ENCODE measurements at places on chromosomes 12 and 14.

DNA sequence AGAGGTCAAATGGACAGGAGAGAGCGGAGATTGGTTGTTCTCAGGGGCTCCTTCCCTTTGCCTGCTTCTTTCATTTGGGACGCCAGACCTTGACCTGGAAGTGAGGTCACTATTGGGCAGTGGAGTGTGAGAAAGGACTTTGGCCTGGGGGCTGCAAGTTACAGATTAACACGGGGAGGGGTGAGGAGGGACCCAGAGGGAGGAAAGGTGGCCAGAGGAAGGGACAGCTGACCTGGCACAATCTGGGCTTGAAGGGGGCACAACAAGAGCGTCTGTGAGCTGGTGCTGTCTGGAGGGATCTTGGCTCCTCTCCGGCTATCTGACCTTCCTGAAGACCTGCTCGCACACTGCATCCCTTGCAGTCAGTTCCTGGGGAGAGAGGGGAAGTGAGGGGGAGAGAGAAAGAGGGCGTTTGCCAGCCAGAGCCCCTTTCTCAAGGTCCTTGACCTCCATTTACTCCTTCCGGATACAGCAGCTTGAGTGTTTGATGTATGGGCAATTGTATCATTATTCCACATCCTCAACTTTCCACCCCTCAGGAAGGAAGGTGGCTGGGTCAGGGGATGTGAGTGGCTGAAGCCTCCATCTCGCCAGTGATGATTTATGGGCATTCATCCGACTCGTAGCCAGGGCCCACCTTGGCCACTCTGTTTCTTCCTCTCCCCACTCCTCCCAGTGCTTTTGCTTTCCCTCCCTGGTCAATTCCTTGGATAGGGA lies 4.7 kb downstream of the RBP5 start:
- DNase-seq = no peak

DNA sequence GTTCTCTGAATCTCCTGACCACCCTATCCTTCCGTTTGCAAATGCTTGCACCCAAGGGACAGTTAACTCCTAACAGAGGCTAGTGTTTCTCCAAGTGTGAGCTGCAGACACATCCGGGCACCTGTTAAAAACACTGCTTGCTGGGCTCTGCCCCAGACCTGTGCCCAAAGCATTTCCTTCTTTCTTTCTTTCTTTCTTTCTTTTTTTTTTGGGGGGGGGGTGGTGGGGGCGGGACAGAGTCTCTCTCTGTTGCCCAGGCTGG lies 42.5 kb downstream of the SPRING1 start:
- no peak for DNase-seq

- no peak for DNase-seq
Observed at GRCh38 chr12:2011643-2012607, 7.7 kb upstream of the DCP1B start.

- no peak for DNase-seq
Observed at GRCh38 chr12:52050116-52050757, 1.0 kb upstream of the NR4A1 start.
